Suprapubic skin (tissue), 4 donors: ENCODE measurements at places on chromosomes 4 and X. TPM values are rescaled to one million over a fixed set of nuclear protein-coding genes. Genes with fewer than 3 reads are reported as not detected.

The XPNPEP2 gene
- 0.83 TPM for total RNA-seq

DNA sequence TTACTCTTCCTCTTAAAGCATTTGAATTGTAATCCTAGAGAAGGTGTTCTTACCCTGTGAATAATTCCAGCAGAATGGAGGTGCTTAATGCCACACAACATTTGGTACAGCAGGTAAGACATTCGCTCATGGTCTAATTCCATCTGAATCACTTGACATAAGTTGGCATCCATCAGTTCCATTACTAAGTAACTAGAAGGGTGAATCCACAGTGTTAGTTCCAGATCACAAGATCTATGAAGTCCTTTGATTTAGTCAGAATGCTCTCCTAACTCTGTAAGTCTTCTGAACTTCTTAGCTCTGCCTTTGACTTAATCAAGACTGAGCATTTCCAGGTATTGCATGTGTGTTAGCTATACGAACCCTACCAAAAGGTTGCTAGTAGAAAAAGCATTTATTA, 258.0 kb downstream of the MAPK10 start:
- no peak for DNase-seq

GRCh38 chr4:61003301-61003700, 196.8 kb upstream of the ADGRL3 start:
- no peak for DNase-seq

The RFC1 gene
- 26.5 TPM for total RNA-seq

DNA sequence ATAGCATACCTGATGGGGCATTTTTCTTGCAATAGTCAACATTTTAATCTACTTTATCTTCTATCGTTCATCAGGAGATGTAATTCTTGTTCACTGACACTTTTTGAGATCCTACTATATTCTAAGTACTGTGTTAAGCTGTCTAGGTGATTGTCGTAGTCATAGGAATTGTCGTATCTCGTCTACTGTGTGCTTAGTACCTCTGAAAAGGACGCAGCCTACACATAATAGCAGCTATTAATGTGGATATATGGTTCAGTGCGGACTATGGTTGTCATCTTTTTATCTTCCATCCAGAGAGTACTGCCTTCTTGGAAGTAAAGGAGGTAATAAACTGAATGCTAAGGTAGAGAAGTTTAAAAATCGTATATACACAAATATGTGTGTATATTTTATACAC, 21.9 kb upstream of the CFAP299 start:
- DNase-seq, result no peak

The SOWAHB gene
- total RNA-seq, result 3.6 TPM
